Skin of body (tissue), 3 donors: ENCODE measurements at places on chromosomes 4 and X. TPM values are rescaled to one million over a fixed set of nuclear protein-coding genes. Genes with fewer than 3 reads are reported as not detected.

GRCh38 chr4:2337896-2338295 is 76.0 kb upstream of the MXD4 start:
- no peak for DNase-seq

DNA sequence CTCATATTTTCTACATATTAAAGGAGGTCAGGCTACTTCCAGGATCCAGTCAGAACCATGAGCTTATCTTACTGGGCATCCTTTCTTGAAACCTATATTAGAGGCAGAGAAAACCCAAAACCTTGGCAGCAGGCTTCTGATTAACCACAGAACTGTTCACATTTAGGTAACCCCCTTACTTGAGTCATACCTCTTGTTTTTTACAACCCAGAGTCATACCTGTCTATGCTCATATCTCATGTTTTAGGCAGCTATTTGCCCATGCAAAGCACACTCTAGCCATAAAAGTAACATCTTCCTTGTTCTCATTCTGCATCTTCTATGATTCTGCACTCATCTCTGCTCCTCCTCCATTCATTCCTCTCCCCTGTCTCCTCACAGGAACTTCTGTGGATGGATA is 138.0 kb upstream of the SMIM31 start:
- DNase-seq = no peak

DNA sequence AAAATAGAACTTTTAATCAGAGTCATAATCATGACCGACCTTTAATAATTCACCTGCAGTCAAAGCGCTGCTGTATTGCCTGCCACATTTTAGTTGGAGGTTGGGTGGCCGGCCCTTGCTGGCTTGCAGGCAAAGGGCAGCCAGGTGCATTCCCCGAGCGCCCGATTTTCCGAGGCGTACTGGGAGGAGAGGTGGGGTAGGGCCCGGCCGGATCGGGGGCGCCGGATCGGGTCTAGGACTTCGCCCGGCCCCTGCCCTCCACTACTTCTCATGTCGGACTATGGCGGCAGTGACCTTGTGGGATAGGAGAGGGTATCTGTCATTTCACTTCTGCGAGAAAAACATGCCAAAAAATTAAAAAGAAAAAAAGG is 2.5 kb upstream of the RS1 start:
- no peak for DNase-seq

- no peak for DNase-seq
Observed at GRCh38 chr4:114265342-114265741, 285.9 kb upstream of the ARSJ start.

DNA sequence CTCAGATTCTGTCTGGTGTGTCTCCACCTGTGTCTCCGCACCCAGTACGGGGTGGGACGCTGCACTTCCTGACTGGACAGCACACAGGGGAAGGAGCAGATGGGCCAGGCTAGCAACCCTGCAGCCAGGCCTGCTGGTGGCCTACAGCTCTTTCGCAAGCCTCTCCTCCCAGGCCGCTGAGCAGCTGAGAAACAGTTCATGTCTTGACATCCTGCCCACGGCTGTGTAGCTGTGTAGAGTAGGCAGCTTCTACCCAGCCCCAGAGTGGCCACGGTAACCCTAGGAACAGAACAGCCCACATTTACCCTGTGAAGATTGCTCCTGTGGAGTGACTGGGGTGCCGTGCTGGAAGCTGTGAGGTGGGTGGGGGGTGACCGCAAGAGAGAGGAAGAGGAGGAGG is 38.9 kb downstream of the CCNQ start:
- no peak for DNase-seq

- DNase-seq = no peak
Observed at GRCh38 chrX:72304877-72305276, 837 bp downstream of the CITED1 start.

GRCh38 chr4:7867191-7867590 is 72.5 kb downstream of the AFAP1 start:
- no peak for DNase-seq

DNA sequence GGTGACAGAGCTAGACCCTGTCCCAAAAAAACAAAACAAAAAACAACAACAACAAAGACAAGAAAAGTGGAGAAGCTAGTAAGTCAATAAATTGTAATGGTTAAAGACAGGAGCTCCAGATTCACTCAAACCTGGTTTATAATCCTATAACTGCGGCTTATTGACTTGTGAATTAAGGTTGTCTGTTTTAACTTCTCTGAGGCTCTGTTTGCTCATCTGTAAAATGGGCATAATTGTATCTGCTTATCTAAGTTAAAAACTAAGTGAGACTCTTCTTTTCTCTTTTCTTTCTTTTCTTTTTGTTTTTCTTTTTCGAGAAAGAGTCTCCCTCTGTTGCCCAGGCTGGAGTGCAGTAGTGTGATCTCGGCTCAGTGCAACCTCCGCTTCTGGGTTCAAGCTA is 84.9 kb downstream of the SOWAHB start:
- DNase-seq = no peak

- DNase-seq = no peak
Observed at GRCh38 chrX:7109049-7109531, 38.4 kb upstream of the STS start.

GRCh38 chr4:56803471-56803870 is 18.0 kb downstream of the SPINK2 start:
- no peak for DNase-seq

DNA sequence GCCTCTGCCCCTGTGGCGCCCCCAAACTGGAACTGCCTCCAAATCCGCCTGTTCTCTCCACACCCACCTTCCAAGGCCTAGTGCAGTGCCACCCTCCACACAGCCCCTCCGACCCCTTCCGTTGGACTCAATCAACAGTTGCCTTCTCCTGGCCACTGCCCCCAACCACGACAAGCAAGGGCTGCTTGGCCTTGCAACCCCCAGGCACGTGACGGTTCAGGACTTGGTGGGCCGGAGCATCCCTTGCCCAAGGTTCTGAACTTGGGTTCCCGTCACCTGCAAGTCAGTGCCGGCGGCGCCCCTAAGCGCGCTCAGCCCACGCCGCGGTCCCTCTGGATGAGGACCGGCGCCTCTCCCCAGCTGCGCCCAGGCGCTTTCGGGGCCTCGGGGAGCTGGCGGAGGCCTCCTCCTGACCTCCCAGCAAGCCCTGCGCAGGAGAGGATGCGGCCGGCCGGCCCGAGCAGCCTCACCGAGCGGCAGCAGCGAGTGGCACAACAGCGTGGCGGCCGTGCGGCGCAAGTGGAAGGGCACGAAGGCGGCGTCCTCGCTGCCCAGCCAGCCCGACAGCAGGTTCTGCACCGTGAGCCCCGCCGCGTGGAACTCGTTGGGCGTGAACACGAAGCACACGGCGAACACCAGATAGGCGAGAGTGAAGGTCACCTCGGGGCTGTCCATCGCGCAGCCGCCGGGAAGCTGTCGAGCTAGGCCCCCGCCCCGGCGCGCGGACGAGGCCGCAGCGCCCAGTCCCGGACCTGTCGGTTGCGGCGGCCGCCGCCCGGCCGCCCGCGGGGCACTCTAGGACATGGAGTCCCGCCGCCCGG is 750 bp downstream of the TMEM129 start:
- DNase-seq = no peak

DNA sequence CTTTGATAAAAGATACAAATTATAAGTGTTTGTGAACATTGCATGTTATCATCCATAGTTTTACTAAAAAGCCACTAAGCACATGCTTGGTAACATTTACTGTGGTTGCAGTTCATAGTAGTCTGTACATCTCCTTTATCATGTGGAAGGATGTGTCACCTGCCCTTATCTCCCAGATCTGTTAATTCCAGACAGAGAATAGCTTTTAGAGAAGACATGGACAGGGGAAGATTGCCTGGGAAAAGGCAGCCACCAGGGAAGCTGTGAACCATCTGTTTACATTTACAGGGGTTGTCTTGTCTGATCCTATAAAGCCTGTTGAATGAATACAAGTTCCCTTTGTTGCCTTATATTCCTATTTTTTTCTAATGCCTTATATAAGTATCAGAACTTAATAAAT is 396.0 kb downstream of the FAT4 start:
- no peak for DNase-seq

GRCh38 chr4:140865253-140866217 is 109.3 kb upstream of the TBC1D9 start:
- no peak for DNase-seq

The MED14 gene
- 36.2 TPM for total RNA-seq

The CUL4B gene
- total RNA-seq = 39.0 TPM

The SMR3B gene
- total RNA-seq = not detected

The NAP1L2 gene
- total RNA-seq = 1.3 TPM

The FAM53A gene
- 2.0 TPM for total RNA-seq
